ENCODE measurements at places on chromosomes 4 and X.

- no peaks in the 10 kb centered on the region for H3K36me3 ChIP-seq
- no peaks in the 10 kb centered on the region for H3K4me1 ChIP-seq
- DNase-seq = no peak
- H3K27me3 ChIP-seq = peaks cover 31% of the 10 kb centered on the region
- no peak overlapping the region for H3K27ac ChIP-seq
- no peak overlapping the region for H3K4me3 ChIP-seq
Observed at GRCh38 chrX:104420907-104421306, 145.1 kb upstream of the IL1RAPL2 start.

- H3K27ac ChIP-seq = no peak overlapping the region
- H3K36me3 ChIP-seq = no peaks in the 10 kb centered on the region
- H3K4me1 ChIP-seq = no peaks in the 10 kb centered on the region
Observed at GRCh38 chr4:152577708-152578396, 42.0 kb upstream of the FBXW7 start.

DNA sequence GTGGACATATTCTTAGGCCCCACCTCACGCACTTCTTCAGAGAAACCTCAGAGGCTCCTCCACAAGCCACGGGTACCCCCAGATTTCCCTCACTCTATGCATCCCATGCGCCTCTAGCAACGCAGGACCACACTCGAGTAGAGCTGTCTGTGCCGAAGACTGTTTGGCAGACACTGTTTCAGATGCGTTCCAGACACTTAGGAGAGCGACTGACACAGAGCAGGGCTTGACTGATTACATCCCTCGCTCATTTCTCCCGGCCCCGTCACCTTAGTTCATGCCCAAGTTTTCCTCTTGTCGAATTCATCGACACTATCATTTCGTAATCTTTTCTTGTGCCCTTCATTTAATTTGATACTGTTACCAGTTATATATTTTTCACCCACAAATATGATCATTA is 15.0 kb downstream of the SORBS2 start:
- H3K36me3 ChIP-seq = no peaks in the 10 kb centered on the region
- H3K4me1 ChIP-seq = no peaks in the 10 kb centered on the region

DNA sequence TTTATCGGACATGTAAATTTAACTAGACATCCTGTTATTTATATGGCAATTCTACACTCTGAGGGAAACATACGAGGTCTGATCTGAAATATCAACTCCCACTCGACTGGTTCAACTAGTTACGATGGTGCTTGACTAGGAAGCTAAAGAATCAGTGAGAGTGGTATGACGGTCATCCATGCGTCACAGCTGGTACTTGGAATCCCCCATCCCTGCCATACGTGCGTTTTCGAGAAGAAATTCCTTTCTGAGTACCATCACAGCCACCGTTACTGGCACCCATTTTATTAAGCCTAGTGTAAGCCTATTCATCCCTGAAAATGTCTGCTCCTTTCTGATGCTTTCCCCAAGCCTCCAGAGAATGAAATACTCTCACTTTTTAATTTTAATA is 695 bp upstream of the PIGA start:
- peak overlapping the region; percentile 65 for H3K27ac ChIP-seq
- no peaks in the 10 kb centered on the region for H3K27me3 ChIP-seq
- H3K4me3 ChIP-seq = peak overlapping the region; percentile 73

DNA sequence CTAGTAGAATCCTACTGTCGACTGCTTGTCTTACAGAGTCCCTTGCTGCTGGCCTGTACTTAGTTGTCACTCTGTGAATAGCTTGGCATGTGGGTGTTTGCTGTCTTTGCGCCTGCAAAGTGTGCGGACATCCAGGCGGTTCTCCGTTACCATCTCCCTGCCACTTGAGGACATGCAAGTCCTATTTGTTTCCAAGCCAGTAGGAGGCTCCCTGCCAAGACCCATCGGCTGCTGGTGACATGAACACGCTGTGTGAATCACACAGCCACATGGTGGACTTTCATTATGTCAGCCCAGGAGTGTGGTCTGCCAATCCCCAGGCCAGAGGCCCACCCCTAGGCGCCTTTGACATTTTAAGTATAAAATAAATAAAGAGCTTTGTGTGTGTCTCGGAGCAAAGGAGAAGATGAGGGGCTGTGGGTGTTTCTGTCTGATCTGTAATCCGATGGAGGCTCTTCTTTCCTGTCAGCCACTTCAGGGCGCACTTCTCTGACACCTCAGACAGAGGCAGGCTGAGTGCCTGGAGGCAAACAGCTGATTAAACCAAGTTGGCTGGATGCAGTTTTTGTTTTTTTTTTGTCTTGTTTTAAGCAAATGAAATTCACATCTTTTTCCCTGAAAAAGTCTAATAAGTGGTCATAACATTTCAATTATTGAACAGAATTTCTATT is 51.5 kb downstream of the ALPK1 start:
- DNase-seq = peak; percentile 67
- H3K4me3 ChIP-seq = peak overlapping the region; percentile 22
- no peaks in the 10 kb centered on the region for H3K27me3 ChIP-seq
- H3K36me3 ChIP-seq = no peaks in the 10 kb centered on the region
